ENCODE measurements at places on chromosomes 11 and 22. TPM values are rescaled to one million over a fixed set of nuclear protein-coding genes. Genes with fewer than 3 reads are reported as not detected.
A peak's percentile ranks its signal among the peaks of the same experiment; 100 is the strongest.

DNA sequence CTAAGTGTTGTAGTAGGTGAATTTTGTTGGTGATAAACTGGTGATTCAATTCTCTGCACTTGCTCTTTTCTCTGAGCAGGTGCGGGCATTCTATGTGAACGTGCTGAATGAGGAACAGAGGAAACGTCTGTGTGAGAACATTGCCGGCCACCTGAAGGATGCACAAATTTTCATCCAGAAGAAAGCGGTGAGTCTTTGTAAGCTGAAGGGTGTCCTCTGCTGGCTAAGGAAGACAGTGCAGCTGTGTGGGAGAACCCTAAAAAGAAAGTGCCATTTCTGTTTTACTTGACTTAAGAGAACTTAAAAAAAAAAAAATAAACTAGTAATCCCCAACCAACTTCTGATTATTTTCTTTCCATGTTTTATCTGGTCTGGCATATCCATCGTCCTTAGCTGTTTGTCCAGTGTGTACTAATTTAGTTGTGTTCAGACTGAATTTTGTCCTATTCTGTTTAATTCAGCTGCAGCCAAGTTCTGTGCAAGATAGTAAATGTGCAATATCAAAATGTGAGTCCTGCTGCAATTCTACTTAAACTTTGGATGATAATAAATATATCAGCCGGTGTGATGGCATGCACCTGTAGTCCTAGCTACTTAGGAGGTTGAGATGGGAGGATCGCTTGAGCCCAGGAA lies 29.6 kb downstream of the CAT start:
- no peaks in the 10 kb centered on the region for H3K27me3 ChIP-seq
- no peak for DNase-seq
- no peak overlapping the region for H3K27ac ChIP-seq
- no peaks in the 10 kb centered on the region for H3K4me1 ChIP-seq

DNA sequence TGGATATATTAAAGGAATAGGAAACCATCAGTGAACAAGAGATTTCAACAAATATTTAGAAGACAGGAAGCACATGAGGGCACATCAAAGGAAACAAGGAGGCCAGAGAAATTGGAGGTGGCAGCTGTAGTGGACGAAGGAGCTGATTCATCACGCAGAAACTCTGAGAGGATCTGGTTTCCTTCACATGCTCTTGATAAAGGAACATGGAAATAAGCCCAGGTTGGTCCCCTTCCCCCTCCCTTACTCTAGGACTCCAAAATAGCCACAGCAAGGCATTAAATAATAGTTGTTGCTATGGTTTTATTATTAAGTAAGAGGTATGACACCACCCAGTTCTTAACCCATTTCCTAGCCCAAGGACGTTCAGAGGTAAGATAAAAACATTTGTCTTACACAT lies 11.3 kb downstream of the IZUMO1R start:
- H3K27ac ChIP-seq: no peak overlapping the region
- no peaks in the 10 kb centered on the region for H3K27me3 ChIP-seq
- no peaks in the 10 kb centered on the region for H3K36me3 ChIP-seq
- no peaks in the 10 kb centered on the region for H3K4me1 ChIP-seq
- DNase-seq: no peak

- H3K27me3 ChIP-seq: peaks cover 11% of the 10 kb centered on the region
- DNase-seq: no peak
- no peaks in the 10 kb centered on the region for H3K4me1 ChIP-seq
- no peak overlapping the region for H3K27ac ChIP-seq
- H3K4me3 ChIP-seq: no peak overlapping the region
- H3K36me3 ChIP-seq: no peaks in the 10 kb centered on the region
These were observed 55.1 kb downstream of the CYTH4 start for GRCh38 chr22:37337204-37337943.

The CDHR5 gene
- total RNA-seq: 7.0 TPM

DNA sequence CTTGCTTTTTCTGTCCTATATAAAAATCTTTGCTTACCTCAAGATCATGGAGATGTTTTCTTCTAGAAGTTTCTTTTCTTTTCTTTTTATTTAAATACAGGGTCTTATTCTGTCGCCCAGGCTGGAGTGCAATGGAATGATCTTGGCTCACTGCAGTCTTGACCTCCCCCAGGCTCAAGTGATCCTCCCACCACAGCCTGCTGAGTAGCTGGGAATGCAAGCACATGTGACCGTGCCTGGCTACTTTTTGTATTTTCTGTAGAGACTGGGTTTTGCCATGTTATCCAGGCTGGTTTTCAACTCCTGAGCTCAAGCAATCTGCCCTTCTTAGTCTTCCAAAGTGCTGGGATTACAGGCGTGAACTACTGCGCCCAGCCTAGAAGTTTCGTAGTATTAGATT lies 45.3 kb downstream of the USP35 start:
- H3K36me3 ChIP-seq: no peaks in the 10 kb centered on the region
- no peak for DNase-seq
- no peaks in the 10 kb centered on the region for H3K27me3 ChIP-seq
- no peaks in the 10 kb centered on the region for H3K4me1 ChIP-seq

The PGR gene
- total RNA-seq: 1.3 TPM

The MAP6 gene
- 7.7 TPM for total RNA-seq

- H3K27ac ChIP-seq: peak overlapping the region; percentile 73
- no peak for DNase-seq
- peaks cover 44% of the 10 kb centered on the region for H3K4me1 ChIP-seq
These were observed 528 bp upstream of the ARRB1 start for GRCh38 chr11:75351791-75352587.

The RASGRP2 gene
- total RNA-seq: 42.6 TPM

The C11orf42 gene
- not detected for total RNA-seq

The C22orf15 gene
- not detected for total RNA-seq

The USP28 gene
- 19.4 TPM for total RNA-seq

DNA sequence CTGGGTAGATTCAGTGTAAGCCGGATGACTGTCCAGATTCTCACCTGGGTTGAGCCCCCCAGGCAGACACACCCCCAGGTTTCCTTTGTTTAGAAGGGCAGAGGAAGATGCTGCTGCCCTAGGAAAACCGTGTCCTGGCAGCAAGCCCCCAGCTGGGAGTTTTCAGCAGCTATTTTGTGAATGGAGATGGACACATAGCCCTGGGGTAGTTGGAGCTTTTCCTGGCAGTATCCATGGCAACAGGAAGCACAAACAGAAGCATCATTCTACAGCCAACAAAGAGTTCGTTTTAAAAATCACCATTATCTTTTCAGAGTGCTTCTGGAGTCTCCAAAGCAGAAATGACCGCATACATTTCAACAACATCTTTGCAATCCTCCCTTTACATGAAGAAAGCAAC lies 245.5 kb downstream of the BRD1 start:
- H3K4me1 ChIP-seq: no peaks in the 10 kb centered on the region
- H3K36me3 ChIP-seq: no peaks in the 10 kb centered on the region
- no peak overlapping the region for H3K4me3 ChIP-seq
- no peaks in the 10 kb centered on the region for H3K27me3 ChIP-seq

GRCh38 chr22:45799291-45799690 lies 127.7 kb downstream of the ATXN10 start:
- no peak for DNase-seq
- H3K36me3 ChIP-seq: no peaks in the 10 kb centered on the region
- no peaks in the 10 kb centered on the region for H3K4me1 ChIP-seq
- H3K27me3 ChIP-seq: no peaks in the 10 kb centered on the region

The PHOX2A gene
- not detected for total RNA-seq

DNA sequence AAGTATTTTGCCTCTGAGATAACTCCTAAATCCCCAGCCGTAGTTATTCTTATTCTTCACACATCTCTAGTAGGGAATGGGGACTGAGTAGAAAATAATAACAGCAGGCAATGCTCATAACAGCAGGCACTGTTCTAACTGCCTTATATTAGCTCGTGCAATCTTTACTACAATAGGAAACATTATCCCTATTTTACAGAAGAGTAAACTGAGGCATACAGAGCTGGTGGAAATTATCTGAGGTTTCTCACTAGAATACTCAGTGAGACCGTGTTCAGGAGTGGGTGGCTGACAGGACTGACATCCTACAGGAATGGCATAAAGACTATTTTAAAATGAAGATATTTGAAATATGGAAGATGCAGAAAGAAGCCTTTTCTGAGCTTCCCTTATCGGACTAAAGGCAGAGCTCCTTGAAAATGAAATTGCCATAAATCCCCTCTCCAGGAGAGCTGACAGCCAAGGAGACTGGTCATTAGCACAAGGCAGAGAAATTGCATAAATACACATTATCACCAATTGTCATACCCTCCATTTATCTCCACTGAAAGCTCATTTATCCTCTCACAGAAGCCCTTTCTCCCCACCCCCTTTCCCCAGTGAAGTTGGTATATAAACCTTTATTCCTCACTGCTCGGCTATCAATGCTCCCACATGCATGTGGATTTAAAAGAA lies 93.9 kb downstream of the RASSF10 start:
- no peaks in the 10 kb centered on the region for H3K4me1 ChIP-seq
- H3K4me3 ChIP-seq: no peak overlapping the region
- H3K27ac ChIP-seq: no peak overlapping the region
- no peaks in the 10 kb centered on the region for H3K36me3 ChIP-seq
- no peaks in the 10 kb centered on the region for H3K27me3 ChIP-seq
- DNase-seq: no peak

DNA sequence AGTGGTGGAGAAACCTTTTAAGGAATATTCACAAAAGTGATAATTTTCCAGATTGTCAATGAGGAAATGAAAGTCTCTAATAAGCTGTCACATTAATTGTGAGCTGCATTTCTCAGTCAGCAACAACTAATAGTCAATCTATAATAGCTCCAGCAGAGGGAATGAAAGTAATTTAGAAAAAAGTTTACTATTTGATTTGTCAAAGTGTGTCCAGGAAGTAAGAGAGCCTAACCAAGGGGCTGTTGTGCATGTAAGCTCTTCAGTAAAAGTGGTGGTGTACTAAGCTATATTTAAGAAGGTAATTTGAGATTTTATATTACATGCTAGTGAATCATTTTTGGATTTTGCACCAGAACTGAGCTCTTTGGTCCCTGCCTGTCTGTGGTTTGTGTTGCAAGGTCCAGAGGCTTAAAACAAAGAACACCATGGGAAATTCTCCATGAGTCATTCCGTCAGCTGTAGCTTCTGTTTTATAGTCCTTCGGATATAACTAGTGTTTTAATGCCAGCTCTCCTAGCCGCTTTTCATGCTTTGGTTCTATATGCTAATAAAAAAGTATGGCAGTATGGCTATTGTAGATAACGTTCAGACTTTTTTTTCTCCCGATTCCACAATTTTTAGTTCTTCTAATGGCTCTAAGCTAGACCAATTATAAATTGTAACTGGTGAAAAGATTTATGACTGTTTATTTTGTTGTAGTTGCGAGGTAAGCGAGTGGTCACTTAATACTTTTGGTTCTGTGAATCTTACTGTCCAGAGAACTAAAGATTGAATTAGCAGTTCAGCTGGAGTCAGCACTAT lies 64.6 kb downstream of the ARHGEF12 start:
- H3K36me3 ChIP-seq: no peaks in the 10 kb centered on the region
- H3K27me3 ChIP-seq: no peaks in the 10 kb centered on the region
- no peaks in the 10 kb centered on the region for H3K4me1 ChIP-seq
- H3K27ac ChIP-seq: peak overlapping the region; percentile 12

DNA sequence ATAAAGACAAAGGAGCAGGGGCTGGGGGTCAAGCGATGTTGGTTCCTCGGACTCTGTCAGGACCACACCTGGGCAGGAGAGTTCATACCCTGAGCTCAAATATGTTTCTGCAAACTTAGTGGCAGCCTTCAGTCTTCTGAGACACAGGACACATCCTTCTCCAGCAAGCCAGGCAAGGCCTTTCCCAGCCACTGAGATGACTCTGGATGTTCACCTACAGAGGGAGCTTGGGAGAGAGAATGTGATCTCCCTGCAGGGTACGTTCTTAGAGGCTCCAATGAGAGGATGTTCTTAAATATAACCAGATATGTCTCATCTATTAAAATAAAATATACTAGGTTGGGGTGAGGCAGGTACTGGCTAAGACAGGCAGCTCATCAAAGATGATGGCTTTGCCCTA lies 461.5 kb downstream of the OPCML start:
- no peak for DNase-seq
- H3K4me1 ChIP-seq: no peaks in the 10 kb centered on the region
- H3K27ac ChIP-seq: no peak overlapping the region

The IL10RA gene
- 37.2 TPM for total RNA-seq

The ZNF280A gene
- total RNA-seq: not detected

DNA sequence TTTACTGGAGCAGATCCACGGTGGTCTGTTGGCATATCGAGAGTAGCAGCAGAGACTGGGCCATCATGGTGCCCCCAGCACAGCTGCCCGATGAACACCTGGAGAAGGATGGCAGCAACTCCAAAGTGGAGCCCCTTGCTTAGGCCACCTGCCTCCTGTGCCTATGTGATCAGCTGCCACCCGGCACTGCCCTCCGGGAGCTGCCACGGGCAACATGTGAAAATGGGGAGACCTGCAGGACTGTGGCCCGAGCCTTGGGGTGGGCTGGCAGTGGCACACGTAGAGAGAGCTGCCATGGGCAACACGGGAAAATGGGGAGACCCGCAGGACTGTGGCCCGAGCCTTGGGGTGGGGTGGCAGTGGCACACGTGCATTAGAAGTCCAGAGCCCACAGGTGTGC lies 3.1 kb downstream of the FXYD2 start:
- peaks cover 2% of the 10 kb centered on the region for H3K36me3 ChIP-seq
- H3K4me1 ChIP-seq: peaks cover 59% of the 10 kb centered on the region
- H3K27ac ChIP-seq: peak overlapping the region; percentile 98
- H3K4me3 ChIP-seq: peak overlapping the region; percentile 74

GRCh38 chr22:34966980-34967565 lies 98.9 kb upstream of the ISX start:
- H3K4me3 ChIP-seq: no peak overlapping the region
- no peaks in the 10 kb centered on the region for H3K4me1 ChIP-seq
- no peaks in the 10 kb centered on the region for H3K27me3 ChIP-seq

DNA sequence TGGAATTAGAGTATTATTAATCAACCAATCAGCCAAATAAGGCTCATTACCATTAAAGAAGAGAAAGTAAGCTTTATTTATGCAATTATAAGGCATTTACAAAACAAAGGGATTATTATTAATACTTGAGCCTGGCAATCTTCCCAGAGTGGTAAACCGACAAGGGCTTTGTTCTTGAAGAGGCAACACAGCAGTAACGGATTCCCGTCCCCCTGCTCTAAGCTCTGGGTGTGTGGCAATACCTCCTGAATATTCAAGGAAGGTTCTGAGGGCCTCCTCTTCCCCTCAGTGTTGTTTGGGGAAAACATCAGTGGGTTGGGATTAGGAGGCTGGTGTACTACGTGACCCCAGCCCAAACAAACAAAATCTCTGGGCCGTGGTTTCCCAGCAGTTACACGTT lies 176.5 kb downstream of the TENM4 start:
- no peaks in the 10 kb centered on the region for H3K27me3 ChIP-seq
- no peak overlapping the region for H3K4me3 ChIP-seq
- no peaks in the 10 kb centered on the region for H3K36me3 ChIP-seq
- H3K4me1 ChIP-seq: no peaks in the 10 kb centered on the region
- DNase-seq: no peak

The RAB36 gene
- 30.5 TPM for total RNA-seq

The WNT7B gene
- total RNA-seq: 1.6 TPM

The P2RX6 gene
- 1.0 TPM for total RNA-seq

- no peak overlapping the region for H3K27ac ChIP-seq
- no peaks in the 10 kb centered on the region for H3K4me1 ChIP-seq
- no peaks in the 10 kb centered on the region for H3K36me3 ChIP-seq
- DNase-seq: no peak
- H3K4me3 ChIP-seq: no peak overlapping the region
- H3K27me3 ChIP-seq: no peaks in the 10 kb centered on the region
These were observed 14.0 kb upstream of the CDON start for GRCh38 chr11:126076641-126077040.

GRCh38 chr11:95922536-95923438 lies 1.1 kb downstream of the MTMR2 start:
- H3K27ac ChIP-seq: peak overlapping the region; percentile 96
- no peak for DNase-seq
- H3K4me3 ChIP-seq: peak overlapping the region; percentile 87
- H3K36me3 ChIP-seq: no peaks in the 10 kb centered on the region

- H3K4me1 ChIP-seq: peaks cover 23% of the 10 kb centered on the region
- H3K27me3 ChIP-seq: no peaks in the 10 kb centered on the region
- H3K4me3 ChIP-seq: peak overlapping the region; percentile 74
These were observed 995 bp downstream of the TMEM134 start for GRCh38 chr11:67468056-67468455.

Measured in kidney (tissue), 22 donors.